Renal cortex interstitium (tissue), 15 donors: ENCODE measurements at places on chromosomes 4 and X. TPM values are rescaled to one million over a fixed set of nuclear protein-coding genes. Genes with fewer than 3 reads are reported as not detected.

- DNase-seq, result no peak
These were observed 8.5 kb downstream of the EVC start for GRCh38 chr4:5719350-5720055.

DNA sequence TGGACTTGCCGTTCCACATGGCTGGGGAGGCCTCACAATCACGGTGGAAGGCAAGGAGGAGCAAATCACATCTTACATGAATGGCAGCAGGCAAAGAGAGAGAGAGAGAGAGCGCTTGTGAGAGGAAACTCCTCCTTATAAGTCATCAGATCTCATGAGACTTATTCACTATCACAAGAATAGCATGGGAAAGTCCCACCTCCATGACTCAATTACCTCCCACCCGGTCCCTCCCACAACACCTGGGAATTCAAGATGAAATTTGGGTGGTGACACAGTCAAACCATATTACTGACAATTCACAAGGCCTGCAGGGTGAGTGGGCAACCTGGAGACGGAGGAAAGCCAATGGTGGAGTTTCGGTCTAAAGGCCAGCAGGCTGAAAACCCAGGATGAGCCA is 394.3 kb upstream of the TRAM1L1 start:
- DNase-seq, result no peak

- DNase-seq, result no peak
These were observed 43.2 kb upstream of the FUNDC1 start for GRCh38 chrX:44585866-44586265.

DNA sequence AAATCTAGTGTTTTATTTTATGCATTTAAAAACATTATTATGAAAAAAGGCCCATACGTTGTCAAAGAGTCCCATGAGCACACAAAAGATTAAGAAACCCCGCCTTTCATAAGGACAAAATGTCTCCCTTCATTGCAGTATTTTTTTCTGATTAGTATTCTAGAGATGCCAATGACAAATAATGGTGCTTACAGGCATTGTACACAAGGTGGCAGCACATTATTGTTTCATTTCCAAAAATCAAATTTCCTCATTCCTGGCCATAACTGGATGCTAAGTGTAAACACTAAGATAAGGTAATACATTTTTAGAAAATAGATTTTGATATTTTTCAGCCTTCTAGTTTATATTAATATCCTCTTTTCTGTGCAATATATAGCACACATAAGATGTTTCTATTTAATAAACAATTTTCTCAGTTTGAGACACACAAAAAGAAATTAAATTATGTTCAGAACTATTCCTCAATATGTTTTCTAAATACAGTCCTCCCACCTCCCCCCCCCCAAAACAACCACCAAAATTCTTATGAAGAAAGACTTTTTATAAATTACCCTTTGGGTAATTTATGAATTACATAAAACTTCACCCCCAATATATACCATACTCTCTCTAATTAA is 47.7 kb downstream of the TIGD2 start:
- no peak for DNase-seq

DNA sequence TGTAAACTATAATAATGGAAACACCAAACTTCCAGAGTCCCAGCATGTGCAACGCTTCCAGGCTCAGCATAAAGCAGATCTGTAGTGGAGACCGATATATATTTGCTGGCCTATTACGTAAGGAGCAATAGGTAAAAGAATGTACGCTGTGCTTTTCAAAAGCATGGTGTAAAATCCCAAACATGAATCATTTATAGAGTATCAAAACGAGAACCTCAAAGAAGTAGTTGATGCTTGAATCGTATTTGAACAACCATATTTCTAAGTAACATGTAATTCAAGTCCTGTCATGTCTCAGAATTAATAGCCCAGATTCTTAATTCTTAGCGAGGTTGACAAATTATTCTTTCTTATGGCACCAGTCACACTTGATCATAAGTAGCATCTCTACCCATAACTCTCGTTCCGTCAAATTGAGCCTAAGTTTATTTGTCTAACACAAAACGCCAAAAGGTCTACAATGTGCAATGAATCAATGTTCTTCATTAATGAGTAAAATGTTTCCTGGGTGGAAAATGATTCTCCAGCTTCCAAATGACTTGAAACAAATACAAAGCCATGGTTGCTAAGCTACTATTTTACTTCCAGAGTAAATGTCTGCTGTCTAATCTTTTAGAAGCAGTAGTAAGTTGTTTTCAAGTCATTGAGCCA is 811.5 kb upstream of the FRG1 start:
- DNase-seq, result no peak

- no peak for DNase-seq
These were observed 35.5 kb upstream of the CD99L2 start for GRCh38 chrX:150933945-150934350.

Gene IL3RA
- polyA plus RNA-seq, result 15.5 TPM

Gene ITIH6
- polyA plus RNA-seq, result 0.05 TPM

- DNase-seq, result no peak
These were observed 1.2 kb downstream of the BCORL1 start for GRCh38 chrX:129983575-129984110.

GRCh38 chrX:55129361-55129760 is 40.5 kb downstream of the PAGE2 start:
- no peak for DNase-seq

DNA sequence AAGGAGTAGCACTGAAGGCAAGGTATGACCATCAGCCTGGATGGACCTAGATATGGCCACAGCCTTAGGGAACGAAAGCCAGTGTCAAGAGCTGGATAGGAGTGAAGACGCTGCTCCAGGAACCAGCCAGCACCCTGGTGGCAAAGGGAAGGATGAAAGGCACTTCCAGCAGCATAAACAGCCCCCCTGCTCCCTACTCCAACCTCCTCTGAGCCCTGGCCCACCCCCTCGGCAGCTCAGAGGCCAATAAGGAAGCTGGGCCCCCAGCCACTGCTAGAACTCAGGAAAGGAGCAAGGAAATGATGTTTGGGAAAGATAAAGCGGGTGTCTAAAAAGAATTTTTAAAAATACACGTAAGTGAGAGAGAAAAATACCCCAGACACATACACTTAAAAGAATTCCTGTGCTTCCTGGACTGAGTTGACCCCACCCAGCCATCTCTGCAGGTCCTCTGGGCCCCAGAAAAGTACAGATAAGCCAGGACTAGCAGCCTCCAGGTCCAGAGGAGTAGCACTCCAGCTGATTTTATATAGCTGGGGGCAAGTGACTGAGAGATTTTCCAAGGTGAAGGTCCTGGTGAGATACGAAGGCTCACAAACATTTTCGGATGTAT is 170.4 kb downstream of the SHROOM4 start:
- no peak for DNase-seq

- DNase-seq, result no peak
These were observed 480.2 kb upstream of the PRKX start for GRCh38 chrX:4193500-4194155.

Gene TRO
- 115 TPM for polyA plus RNA-seq

GRCh38 chr4:153267890-153268289 is 63.6 kb downstream of the TRIM2 start:
- no peak for DNase-seq

GRCh38 chr4:138951764-138952163 is 63.8 kb upstream of the NOCT start:
- DNase-seq, result no peak

GRCh38 chrX:10744007-10744406 is 123.6 kb upstream of the MID1 start:
- DNase-seq, result no peak

GRCh38 chr4:102871772-102872171 is 3.0 kb downstream of the CISD2 start:
- no peak for DNase-seq

GRCh38 chrX:127621780-127622179 is 430.4 kb downstream of the ACTRT1 start:
- DNase-seq, result no peak

DNA sequence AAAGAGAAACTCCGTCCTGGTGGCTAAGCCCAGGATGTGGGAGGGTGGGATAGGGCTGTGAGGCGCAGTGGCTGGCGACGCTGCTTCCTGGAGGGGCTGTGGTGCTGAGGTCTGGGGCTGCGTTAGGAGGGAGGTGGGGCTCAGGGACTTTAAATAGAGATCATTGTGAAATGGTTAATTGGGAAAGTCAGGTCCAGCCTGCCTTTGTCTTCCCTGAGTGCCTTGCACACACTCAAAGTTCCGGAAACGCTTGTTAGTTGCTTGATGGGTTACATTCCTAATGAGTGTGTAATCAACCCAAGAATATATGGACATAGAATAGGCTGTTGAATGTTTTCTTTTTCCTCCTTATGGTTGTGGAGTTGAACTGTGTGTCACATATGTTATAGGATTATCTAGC is 55.7 kb upstream of the CLDN34 start:
- DNase-seq, result no peak

GRCh38 chrX:118178450-118178849 is 61.8 kb upstream of the KLHL13 start:
- no peak for DNase-seq

DNA sequence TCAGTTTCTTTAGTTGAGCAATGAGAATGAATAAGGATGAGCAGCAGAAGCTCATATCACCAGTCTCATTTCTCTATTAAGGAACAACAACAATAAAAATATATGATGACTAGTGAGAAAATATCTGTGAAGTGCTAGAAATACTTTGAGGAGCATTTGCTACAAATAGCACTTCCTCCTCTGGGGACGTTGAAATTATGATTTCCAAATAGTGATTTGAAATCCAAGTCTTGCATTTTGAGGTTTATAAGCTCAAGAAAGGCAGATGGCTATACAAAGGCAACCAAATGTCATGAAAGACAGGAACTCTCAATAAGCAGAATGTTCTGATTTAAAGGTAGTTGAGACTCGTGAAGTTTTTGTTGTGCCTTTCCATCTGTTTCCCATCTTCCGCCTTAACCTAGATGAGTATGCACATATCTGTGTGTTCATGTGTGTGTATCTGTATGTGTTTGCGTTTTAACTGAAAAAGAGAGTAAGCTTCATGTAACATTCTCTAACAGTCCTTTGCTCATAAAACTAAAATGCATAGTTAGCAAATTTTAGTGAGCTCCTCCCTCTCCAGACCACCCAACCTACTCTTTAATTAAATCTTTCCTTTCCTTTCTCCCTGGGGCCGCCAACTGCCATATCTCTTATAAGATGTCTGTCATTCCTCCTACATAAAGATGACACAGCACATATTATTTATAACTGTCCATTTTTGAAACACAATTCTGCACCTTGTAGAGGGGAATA is 222.6 kb upstream of the RASGEF1B start:
- no peak for DNase-seq

DNA sequence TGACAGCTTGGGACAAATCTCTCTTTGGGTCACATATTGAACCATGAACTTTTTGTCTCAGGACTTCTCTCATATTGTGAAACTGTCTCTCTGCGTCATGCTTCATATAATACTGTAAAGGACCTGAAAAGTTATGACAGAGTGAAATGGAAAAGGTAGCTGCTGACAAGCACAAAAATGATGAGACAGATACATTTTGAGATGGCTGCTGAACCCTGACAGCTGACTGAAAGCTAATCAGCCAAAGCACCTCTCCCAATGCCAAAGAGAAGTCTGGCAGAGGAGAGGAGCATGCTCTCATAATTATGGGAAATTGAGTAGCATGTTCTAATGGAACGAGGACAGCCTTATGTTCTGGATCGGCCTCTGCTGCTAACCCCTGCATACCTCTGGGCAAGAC is 873.4 kb upstream of the ADGRL3 start:
- no peak for DNase-seq

DNA sequence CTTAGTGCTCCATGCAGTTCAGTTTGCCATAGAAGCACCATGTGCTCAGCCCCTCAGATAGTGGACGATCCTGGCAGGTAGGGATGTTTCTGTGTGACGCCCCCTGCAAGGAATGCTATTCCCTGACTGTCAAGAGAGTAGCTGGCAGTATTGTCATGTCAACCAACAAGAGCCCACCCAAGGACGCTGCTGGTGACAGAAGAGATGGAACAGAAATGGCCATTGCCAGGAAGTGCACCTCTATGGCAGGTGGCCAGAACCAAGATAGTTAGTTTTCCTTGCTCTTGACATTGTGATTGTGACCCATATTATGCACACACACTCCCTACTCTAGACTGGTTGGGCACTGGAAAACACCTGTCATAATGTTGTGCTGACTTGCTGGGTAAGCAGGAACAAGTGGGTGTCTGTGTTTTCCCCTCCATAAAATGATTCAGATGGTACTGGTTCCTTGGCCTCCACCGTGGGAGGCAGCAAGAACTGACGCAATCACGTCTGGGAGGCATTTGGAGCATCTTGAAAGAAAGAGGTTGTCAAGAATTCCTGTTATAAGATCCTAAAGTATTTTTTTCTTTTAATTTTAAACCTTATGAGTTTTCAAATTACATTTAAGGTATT is 507.9 kb downstream of the MID1IP1 start:
- no peak for DNase-seq

DNA sequence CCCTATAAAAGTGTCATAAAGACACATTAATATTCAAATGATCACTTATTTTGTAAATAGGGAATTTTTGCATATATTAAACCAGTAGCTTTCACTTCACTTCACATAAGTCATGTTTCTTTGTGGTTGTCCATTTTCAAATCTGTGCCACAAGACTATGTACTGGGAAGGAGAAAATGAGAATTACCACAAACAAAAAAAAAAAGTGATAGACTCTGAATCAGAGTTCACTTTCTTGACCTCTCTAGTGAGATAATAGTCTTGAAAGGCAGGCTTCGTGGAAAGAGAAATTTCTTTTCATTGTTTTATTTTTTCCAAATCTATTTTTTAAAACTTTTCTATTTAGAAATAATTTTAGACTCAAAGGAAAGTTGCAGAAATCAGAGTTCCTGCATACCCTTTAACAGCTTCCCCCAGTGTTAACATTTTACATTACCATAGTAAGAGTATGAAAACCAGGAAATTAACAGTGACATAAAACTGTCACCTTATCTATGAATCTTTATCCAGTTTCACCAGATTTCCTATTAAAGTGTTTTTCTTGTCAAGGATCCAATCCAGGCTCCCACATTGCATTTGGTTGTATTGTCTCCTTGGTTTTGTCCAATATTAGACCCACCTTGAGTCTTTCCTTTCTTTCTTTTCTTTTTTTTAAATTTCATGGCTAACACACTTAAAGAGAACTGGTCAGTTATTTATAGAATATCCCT is 215.4 kb upstream of the PGRMC2 start:
- DNase-seq, result no peak
